ENCODE measurements at places on chromosomes 2 and 18.

DNA sequence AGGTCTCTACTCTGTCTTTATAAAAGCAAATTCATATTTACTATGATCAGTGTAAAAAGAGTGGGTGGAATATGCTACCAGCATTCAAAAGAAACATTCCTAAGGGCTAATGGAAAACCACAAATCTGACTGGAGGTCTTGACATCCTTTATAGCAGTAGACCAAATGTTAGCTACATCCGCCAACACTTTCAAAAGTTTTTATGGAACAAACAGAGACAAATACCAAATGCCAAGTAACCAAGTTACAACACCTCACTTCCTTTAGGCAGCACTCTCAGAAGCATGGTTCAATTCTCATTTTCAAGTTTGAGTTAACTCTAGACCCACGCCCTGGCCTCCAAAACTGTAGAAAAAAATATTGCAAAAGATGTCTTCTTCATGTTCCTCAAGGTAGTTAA lies 78.3 kb upstream of the SETBP1 start:
- peaks cover 5% of the 10 kb centered on the region for H3K27me3 ChIP-seq
- H3K4me1 ChIP-seq, result peaks cover 4% of the 10 kb centered on the region
- H3K4me3 ChIP-seq, result no peak overlapping the region

GRCh38 chr2:147082850-147083522 lies 761.8 kb upstream of the ACVR2A start:
- H3K27me3 ChIP-seq, result peaks cover 2% of the 10 kb centered on the region
- H3K36me3 ChIP-seq, result no peaks in the 10 kb centered on the region
- peak; percentile 34 for DNase-seq

- no peaks in the 10 kb centered on the region for H3K36me3 ChIP-seq
- H3K27me3 ChIP-seq, result peaks cover 4% of the 10 kb centered on the region
- no peak overlapping the region for H3K4me3 ChIP-seq
- no peak overlapping the region for H3K27ac ChIP-seq
- no peaks in the 10 kb centered on the region for H3K4me1 ChIP-seq
These were observed 3.2 kb downstream of the SERPINB13 start for GRCh38 chr18:63590373-63590772.

GRCh38 chr2:37569986-37570679 lies 101.3 kb downstream of the CDC42EP3 start:
- no peak overlapping the region for H3K27ac ChIP-seq
- peaks cover 5% of the 10 kb centered on the region for H3K36me3 ChIP-seq
- DNase-seq, result no peak

- no peaks in the 10 kb centered on the region for H3K36me3 ChIP-seq
- H3K27ac ChIP-seq, result no peak overlapping the region
- H3K27me3 ChIP-seq, result no peaks in the 10 kb centered on the region
- H3K4me3 ChIP-seq, result no peak overlapping the region
- DNase-seq, result no peak
- no peaks in the 10 kb centered on the region for H3K4me1 ChIP-seq
These were observed 424.3 kb downstream of the DCC start for GRCh38 chr18:52764316-52764715.

DNA sequence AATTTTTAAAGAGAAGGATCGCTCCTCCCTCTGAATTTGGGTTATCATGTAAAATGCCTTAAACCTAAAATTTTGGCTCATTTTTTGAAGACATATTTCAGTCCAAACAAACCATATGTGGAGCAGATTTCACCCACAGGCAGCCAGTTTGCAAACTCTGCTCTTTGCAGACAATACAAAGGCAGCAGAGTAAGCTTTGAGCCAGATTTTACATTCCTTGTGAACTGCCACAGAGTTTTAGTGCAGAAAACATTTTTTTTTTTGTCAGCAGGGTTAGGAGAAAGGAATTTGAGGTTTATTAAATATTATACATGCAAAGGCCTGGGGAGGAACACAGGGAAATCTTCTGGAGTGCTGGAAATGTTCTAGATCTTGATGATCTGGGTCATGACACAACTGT lies 171.9 kb upstream of the FN1 start:
- H3K27me3 ChIP-seq, result peaks cover 1% of the 10 kb centered on the region
- no peaks in the 10 kb centered on the region for H3K36me3 ChIP-seq
- H3K4me1 ChIP-seq, result no peaks in the 10 kb centered on the region
- H3K27ac ChIP-seq, result no peak overlapping the region
- no peak overlapping the region for H3K4me3 ChIP-seq
- no peak for DNase-seq

GRCh38 chr2:196399722-196400691 lies 228.6 kb upstream of the STK17B start:
- no peaks in the 10 kb centered on the region for H3K27me3 ChIP-seq
- H3K36me3 ChIP-seq, result no peaks in the 10 kb centered on the region
- H3K4me1 ChIP-seq, result no peaks in the 10 kb centered on the region
- peak overlapping the region; percentile 3 for H3K27ac ChIP-seq
- H3K4me3 ChIP-seq, result no peak overlapping the region
- DNase-seq, result no peak

GRCh38 chr2:31270131-31270530 lies 36.2 kb downstream of the EHD3 start:
- no peak for DNase-seq
- no peaks in the 10 kb centered on the region for H3K27me3 ChIP-seq
- H3K27ac ChIP-seq, result no peak overlapping the region
- H3K36me3 ChIP-seq, result no peaks in the 10 kb centered on the region
- H3K4me1 ChIP-seq, result no peaks in the 10 kb centered on the region

DNA sequence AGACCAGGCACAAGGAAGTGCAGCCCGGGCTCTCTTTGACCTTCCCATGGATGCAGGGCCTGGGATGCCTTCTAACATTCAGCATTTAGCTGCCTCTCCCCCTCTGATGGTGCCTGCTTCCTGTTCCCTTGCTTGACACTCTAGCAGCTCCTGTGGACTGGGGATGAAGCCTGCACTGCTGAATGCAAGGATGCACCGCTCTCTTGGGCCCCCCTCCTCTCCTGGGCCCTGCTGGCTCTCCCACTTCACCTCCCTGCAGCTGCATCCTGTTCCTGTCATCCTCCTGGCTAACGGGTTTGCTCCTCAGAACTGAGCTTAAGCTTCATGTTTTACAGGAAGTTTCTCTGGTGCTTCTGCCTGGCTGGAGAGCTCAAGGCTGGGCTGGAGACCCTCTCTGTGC lies 254.1 kb downstream of the TSN start:
- no peaks in the 10 kb centered on the region for H3K36me3 ChIP-seq
- H3K27ac ChIP-seq, result no peak overlapping the region
- DNase-seq, result no peak

- no peaks in the 10 kb centered on the region for H3K27me3 ChIP-seq
- H3K4me1 ChIP-seq, result peaks cover 8% of the 10 kb centered on the region
- no peak overlapping the region for H3K4me3 ChIP-seq
- no peak overlapping the region for H3K27ac ChIP-seq
- peaks cover 8% of the 10 kb centered on the region for H3K36me3 ChIP-seq
These were observed 36.4 kb upstream of the TBR1 start for GRCh38 chr2:161379740-161380139.

GRCh38 chr2:105371156-105371555 lies 27.7 kb downstream of the FHL2 start:
- no peaks in the 10 kb centered on the region for H3K27me3 ChIP-seq
- DNase-seq, result no peak
- peaks cover 2% of the 10 kb centered on the region for H3K36me3 ChIP-seq
- H3K4me3 ChIP-seq, result no peak overlapping the region

DNA sequence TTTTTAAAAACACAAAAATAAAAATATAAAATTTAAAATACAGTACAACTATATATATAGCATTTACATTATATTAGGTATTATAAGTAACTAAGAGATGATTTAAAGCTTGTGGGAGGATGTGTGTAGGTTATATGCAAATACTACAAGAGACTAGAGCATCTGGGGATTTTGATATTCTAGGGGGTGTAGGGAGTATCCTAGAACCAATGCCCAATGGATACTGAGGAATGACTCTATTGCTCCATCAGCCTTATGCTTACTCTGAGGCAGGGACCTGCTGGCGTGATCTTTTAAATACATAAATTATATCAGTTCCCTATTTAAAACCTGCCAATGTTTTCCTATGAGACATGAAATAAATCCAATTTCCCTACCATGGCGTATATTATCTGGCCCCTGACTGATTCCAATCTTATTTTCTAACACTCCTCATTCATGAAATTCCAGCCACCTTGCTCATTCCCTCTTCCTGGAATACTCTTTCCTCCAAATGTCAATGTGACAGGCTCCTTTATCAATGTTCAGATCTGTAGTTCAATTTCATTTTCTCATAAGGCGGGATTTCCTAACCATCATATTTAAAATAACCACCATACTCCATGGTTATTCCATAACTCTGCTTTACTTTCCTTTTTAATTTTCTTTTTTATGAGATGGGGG lies 22.2 kb downstream of the SP3 start:
- H3K36me3 ChIP-seq, result peaks cover 43% of the 10 kb centered on the region
- H3K27ac ChIP-seq, result peak overlapping the region; percentile 76
- no peaks in the 10 kb centered on the region for H3K27me3 ChIP-seq
- peaks cover 91% of the 10 kb centered on the region for H3K4me1 ChIP-seq
- no peak overlapping the region for H3K4me3 ChIP-seq
- no peak for DNase-seq

DNA sequence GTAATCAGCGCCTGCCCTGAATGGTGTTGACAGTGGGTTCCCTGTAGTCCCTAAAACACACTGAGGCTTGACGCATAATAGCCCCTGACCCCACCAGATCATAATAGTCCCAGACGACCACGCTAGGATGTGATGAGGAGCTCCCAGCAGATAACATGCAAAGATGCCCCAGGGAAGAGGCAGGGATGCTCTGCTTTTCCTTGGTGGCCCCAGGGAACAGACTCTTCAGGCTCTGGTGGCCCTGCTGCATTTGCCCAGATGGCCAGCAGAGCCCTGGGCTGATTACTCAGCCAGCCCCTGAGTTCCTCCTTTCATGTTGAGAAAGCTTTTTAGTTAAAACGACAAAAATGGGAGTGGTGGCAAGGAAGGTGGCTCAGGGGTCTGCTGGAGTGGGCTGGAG lies 5.9 kb upstream of the NCKAP5 start:
- H3K4me1 ChIP-seq, result no peaks in the 10 kb centered on the region
- no peaks in the 10 kb centered on the region for H3K36me3 ChIP-seq
- no peak overlapping the region for H3K4me3 ChIP-seq
- H3K27ac ChIP-seq, result no peak overlapping the region
- DNase-seq, result no peak

DNA sequence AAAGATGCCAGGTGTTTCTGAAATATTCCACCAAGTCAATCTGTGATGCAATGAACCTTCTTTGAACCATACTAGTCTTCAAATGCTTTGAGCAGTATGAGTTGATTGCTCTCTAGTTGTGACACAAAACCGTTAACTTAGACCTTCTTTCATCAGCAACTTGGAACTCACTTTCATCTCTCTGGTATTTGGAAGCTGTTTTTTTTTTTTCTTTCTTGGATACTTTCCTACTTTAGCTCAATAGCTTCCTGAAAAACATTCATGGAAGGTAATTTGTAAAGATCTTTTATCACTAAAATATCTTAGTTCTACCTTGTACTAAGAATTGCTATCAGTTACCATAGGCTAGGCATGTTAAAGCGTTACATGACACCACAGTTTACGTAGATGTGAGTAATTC lies 1071.9 kb upstream of the CHAC2 start:
- no peaks in the 10 kb centered on the region for H3K36me3 ChIP-seq
- no peaks in the 10 kb centered on the region for H3K4me1 ChIP-seq
- H3K4me3 ChIP-seq, result no peak overlapping the region
- no peak for DNase-seq

GRCh38 chr18:32629981-32630700 lies 142.7 kb downstream of the KLHL14 start:
- DNase-seq, result no peak
- peaks cover 5% of the 10 kb centered on the region for H3K27me3 ChIP-seq
- H3K27ac ChIP-seq, result no peak overlapping the region

- no peak for DNase-seq
- peaks cover 12% of the 10 kb centered on the region for H3K27me3 ChIP-seq
- no peak overlapping the region for H3K27ac ChIP-seq
- H3K4me3 ChIP-seq, result no peak overlapping the region
These were observed 79.3 kb upstream of the IGFBP5 start for GRCh38 chr2:216774620-216775019.

GRCh38 chr2:150733051-150733618 lies 245.7 kb upstream of the RND3 start:
- H3K4me3 ChIP-seq, result no peak overlapping the region
- no peaks in the 10 kb centered on the region for H3K36me3 ChIP-seq
- H3K27me3 ChIP-seq, result peaks cover 2% of the 10 kb centered on the region
- H3K27ac ChIP-seq, result no peak overlapping the region
- H3K4me1 ChIP-seq, result no peaks in the 10 kb centered on the region
- no peak for DNase-seq

- no peaks in the 10 kb centered on the region for H3K36me3 ChIP-seq
- H3K4me1 ChIP-seq, result no peaks in the 10 kb centered on the region
- no peak for DNase-seq
- no peak overlapping the region for H3K27ac ChIP-seq
- no peaks in the 10 kb centered on the region for H3K27me3 ChIP-seq
- no peak overlapping the region for H3K4me3 ChIP-seq
These were observed 878.3 kb downstream of the TDRD15 start for GRCh38 chr2:22002066-22002465.

Measured in activated naive CD8-positive, alpha-beta T cell treated with anti-CD3 and anti-CD28 coated beads, Interleukin-2, amount 50 U/mL, for 24 hours (primary cell).